ENCODE measurements at places on chromosomes 16 and 17.

- DNase-seq, result no peak
Observed at GRCh38 chr16:4610011-4611005, 4.4 kb downstream of the UBALD1 start.

- DNase-seq, result no peak
Observed at GRCh38 chr16:86398201-86398600, 112.1 kb upstream of the FOXF1 start.

- DNase-seq, result no peak
Observed at GRCh38 chr16:23249830-23250229, 52.3 kb upstream of the SCNN1B start.

- peak; percentile 68 for DNase-seq
Observed at GRCh38 chr17:38982858-38983746, 15.9 kb upstream of the FBXO47 start.

DNA sequence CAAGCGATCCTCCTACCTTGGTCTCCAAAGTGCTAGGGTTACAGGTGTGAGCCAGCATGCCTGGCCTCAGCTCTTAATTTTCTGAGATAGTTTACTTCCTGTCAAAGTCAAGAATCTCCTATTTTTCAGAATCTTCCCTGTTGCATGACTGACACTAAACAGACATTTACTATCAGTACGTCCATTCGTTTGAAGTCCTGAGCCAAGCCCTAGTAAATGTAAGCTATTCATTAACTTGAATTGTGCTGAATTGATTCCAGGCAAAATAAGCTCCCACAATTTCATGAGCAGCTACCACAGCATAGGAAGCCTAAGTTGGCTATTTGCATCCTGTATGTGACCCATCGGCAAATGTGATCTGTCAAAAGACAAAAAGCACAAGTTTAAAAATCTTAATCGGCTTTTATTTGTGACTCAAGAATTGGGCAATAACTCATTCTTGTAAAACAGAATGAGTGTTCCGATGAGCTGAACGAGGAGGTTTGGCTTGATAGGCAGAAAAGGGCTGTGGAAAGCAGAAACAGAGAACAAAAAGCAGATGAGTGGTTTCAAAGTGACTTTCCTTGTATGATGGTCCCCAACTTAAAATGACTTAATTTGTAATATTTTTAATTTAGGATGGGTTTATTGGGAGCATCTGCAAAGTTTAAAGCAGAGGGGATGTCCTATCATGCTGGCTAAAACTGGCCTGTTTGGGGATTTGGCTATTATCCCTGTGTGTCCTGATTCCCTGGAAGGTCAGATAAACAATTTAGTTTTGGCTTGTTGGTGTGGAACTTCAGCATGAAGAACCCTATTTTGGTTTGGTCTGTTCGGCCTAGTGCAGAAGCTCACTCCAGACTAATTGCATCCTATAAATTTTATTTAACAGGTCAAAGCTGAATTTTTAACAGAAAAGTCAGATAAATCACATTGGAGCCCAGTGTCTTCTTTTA, 14.2 kb downstream of the RNF112 start:
- no peak for DNase-seq

GRCh38 chr17:82534401-82534812, 14.9 kb downstream of the FOXK2 start:
- peak; percentile 13 for DNase-seq

- DNase-seq, result no peak
Observed at GRCh38 chr16:65624666-65625065, 502.8 kb upstream of the CDH11 start.

GRCh38 chr17:17417718-17418181, 59.0 kb upstream of the MED9 start:
- no peak for DNase-seq

DNA sequence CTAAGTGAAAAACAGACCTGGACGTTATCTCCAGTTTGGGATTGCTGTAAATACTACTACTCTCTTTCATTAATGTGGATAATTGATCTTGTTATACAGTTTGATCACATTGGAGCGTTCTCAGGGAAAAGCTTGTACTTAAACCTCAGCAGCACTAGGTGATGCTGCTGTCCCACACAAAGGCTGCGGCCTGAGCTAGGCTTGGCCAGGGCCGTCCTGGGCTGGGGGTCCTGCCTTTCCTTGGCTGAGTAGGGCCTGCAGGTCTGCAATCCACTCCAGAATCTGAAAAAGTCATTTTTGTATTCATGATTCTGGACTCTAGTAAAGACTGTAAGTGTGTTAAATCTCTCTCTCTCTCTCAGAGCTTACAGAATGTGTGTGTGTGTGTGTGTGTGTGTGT, 23.7 kb upstream of the PMFBP1 start:
- DNase-seq, result no peak

- peak; percentile 93 for DNase-seq
Observed at GRCh38 chr16:14529010-14529669, 100.9 kb downstream of the PARN start.

DNA sequence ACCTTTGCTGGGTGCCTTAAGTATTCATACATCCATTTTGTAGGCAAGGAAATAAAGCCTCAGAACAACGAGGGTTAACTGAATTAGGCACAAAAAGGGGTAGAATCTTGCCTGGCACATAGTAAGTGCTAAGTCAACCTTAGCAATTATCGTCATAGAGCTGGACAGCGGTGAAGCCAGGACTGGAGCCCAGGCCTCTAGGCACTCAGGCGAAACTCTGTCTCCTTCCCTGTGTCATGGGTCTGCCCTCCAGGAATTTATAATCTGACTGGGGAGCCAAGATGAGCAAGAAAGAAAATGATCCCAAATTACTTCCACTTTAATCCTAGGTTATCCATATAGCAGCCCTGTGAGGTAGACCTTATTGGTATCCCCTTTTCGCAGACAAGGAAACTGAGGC, 61.4 kb downstream of the KATNIP start:
- no peak for DNase-seq

DNA sequence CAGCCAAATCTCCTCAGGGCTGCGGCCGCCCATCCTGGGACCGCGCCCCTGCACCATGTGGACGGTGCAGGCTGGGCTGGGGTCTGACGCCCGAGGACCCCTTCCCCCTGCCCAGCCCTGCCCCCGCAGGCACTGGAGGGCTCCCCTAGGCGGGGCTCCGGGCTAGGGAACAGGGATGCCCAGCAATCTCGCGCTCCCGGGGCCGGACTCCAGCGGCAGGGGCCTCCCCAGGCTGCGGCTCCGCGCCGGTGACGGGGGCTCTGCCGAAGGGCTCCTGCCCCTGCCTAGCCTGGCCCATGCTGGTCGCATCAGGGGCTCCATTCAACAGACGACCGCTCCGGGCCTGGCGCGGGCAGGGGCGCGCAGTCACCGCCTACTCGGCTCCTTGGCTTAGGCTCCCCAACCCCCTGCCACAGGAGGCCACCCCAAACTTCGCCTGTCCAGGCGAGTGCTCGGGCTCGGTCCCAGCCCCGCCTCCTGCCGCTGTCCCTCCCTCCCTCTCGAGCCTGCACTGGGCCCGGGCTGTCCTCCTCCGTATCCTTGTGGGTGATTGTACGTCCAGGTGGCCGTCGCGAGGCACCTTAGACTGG, 27.4 kb upstream of the ADORA2B start:
- no peak for DNase-seq

GRCh38 chr17:17353625-17354484, 50.7 kb downstream of the NT5M start:
- no peak for DNase-seq

DNA sequence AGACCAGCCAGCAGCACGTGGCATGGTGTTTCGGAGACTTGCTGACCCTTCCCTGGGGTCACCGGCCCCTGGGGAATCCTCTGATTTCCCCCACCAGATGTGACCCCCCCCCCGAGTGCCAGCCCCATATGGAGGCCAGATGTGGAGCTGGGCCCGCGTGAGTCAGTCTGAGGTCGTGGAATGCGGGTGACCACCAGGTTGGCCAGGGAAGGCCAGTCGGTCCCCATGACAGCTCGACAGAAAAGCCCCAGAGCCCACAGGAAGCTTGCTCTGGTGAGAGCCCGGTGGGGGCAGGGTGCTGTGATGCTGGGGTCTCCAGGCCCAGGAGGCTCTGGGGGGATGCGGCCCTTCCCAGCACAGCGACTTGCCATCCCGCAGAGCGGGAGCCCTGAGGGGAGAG, 209.0 kb downstream of the NTN1 start:
- DNase-seq, result no peak

GRCh38 chr16:9934723-9935508, 247.3 kb downstream of the GRIN2A start:
- DNase-seq, result no peak

DNA sequence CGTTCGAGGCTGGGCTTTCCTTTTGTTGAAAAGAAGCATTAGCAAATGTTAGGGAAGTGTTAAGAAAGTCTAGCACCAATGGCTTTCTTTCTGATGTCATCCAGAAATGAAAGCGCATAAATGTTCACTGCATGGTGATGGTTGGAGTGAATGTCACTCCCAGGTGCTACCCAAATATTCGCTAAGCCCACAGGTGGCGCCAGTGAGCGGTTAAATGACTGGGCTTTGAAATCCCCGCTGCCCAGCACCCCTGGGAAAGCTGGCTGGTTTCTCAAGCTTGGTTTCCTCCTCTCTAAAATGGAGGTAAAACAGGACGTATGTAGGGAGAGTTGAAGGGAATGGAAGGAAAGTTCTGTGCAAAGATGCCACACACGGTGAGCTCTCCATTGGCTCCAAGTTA, 104.4 kb downstream of the IRX5 start:
- DNase-seq, result peak; percentile 64

DNA sequence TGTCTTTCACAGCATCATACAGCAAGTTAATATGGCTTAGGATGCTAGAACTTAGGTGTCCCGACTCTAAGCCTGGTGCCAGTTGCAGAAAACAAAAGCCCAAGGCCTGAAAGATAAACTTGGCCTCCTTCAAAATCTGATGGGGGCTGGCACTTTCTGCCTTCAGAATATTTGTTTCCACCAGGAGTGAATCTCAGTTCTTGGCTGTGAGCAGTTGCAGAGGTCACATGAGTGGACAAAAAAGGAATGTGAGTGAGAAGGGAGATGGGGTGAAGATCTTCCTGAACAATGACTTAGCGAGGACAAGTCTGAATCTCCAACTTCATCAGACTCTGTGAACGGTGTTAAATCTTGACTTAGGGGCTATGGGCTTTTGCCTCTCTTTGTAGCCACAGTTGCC, 46.6 kb downstream of the HOXB1 start:
- no peak for DNase-seq

DNA sequence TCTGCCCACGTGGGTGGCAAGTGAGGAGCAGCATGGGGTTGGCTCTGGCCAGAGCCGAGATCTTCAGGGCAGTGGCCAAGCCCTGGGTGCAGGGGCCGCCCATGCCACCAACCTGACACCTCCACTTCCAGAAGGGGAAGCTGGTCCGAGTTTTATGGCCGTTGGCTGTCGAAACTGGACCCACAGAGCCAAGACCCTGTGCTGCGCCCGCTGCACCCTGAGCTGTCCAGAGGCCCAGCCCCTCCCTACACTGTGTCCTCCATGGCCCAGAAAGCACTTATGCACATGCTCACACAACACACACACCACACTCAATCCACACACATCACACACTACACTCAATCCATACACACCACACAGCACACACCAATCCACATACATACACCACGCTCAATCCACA, 33.9 kb upstream of the RPTOR start:
- DNase-seq, result no peak

DNA sequence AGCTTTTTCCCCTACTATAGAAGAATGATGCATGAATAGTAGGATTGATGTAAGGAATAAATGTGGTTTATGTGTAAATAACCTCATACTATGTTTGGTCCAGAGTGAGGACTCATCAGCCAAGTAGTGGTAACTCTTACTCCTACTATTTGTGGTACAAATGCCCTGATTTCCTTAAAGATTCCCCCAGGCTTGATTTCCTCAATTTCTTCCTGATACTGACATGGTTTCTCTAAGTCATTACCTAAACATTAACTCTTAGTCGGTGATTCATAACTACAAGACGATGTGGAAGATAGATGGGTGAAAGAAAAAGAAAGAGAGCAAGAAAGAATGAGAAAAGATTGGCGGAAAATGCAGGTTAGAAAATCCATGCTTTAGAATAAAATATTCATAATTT, 17.2 kb upstream of the MYOCD start:
- no peak for DNase-seq

- DNase-seq, result peak; percentile 53
Observed at GRCh38 chr17:57955183-57955931, at the start of gene CUEDC1. Gene CUEDC1 (minus strand): TSS chr17:57955412. CDS start chr17:57885564, 69,848 bp downstream.

GRCh38 chr17:50190603-50191358, 10.7 kb downstream of the COL1A1 start:
- no peak for DNase-seq

DNA sequence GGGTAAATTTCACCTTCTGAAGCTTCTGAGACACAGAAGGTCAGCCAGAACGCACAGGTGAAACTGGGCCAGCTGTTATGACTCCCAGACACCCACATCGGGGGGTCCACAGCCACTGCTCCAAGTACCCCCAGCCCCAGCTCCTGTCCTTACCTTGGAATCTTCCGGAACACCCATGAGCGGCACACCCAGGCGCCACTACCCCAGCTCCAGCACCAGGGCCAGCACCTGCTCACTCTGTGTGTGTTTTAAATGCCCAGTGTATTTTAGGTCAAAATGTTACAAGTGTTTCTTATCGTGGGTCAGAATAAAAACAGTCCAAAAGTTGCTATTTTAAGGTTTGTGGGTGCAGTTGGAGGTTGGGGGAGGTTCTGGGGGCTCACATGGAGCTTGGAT, 116.3 kb downstream of the RMI2 start:
- DNase-seq, result no peak

- DNase-seq, result no peak
Observed at GRCh38 chr16:89002851-89003830, 26.1 kb upstream of the CBFA2T3 start.

GRCh38 chr17:78432226-78433012, 54.0 kb downstream of the PGS1 start:
- no peak for DNase-seq

DNA sequence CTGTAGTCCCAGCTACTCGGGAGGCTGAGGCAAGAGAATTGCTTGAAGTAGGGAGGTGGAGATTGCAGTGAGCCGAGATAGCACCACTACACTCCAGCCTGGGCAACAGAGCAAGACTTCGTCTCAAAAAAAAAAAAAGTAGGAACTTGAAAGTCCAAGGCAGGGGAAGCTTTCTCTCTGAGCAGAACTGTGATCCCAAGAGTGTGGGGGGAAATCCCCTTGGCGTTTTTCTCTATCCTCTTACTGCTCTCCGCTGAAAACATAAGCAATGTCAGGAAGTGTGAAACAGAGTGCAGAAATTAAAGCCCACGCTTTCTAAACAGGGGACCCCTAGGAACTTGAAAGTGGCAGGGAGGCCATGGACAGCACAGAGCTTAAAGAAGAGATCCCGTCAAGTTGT, 9.8 kb upstream of the CMTM3 start:
- DNase-seq, result no peak

GRCh38 chr17:73325527-73325842, 13.7 kb upstream of the CDC42EP4 start:
- DNase-seq, result peak; percentile 44
